ENCODE measurements at places on chromosomes 12 and 14.

- DNase-seq = no peak
Measured at GRCh38 chr14:89926694-89927093, 27.8 kb downstream of the EFCAB11 start.

- DNase-seq = no peak
Measured at GRCh38 chr12:78863482-78864402, 832 bp upstream of the SYT1 start.

GRCh38 chr14:59254911-59255545 lies 66.6 kb downstream of the DAAM1 start:
- no peak for DNase-seq

DNA sequence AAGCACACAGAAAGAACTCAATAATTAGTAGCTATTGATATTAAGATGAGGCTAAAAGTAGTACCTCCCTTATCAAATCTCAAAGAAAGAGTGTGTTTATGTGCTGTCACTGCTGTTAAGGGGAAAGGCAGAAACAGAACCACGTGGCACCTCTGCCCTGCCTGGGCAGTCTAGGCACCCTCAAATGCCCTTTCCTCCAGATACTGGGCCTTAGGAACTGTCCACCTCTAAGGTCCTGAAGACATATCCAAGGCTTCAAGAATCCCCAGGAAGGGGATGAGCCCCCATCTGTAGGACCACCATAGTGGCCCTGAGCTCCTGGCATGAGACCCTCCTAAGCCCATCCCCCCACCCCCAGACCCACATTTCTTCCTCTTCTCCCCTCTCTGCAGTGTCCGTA lies 29.1 kb downstream of the NGB start:
- DNase-seq = no peak

DNA sequence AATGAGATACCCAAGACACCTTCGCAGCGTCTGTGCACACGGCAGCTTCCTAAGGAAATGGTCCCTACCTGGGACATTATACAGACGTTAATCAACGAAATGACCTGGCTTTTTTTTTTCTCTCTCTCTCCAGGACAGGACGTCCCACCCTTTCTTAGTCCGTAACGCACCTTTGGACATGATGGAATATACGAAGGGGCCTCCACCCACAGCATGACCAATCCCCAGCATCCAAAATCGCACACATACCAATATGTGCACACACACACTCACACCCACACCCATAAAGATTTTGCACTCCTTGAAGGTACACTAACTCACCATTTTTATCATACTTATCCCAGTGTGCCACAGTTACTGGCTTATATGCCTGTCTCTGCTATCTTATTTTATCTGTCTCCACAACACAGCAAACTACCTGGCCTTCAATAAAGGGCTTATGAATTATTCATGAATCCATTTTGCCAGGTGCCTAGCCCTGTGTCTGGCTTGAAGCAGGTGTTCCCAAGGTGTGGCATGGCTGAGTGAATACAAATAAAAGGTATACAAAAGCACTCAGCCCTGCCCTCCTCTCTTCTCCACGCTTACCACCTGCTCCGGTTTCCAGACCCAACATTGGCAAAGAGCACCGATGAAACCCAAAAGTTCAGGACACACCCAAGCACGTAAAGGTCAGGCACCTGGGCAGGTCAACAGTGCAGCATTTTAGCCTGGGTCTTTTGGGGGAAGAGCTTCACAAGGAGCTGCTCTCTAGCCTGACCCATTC lies 2.2 kb downstream of the SCNN1A start:
- no peak for DNase-seq

DNA sequence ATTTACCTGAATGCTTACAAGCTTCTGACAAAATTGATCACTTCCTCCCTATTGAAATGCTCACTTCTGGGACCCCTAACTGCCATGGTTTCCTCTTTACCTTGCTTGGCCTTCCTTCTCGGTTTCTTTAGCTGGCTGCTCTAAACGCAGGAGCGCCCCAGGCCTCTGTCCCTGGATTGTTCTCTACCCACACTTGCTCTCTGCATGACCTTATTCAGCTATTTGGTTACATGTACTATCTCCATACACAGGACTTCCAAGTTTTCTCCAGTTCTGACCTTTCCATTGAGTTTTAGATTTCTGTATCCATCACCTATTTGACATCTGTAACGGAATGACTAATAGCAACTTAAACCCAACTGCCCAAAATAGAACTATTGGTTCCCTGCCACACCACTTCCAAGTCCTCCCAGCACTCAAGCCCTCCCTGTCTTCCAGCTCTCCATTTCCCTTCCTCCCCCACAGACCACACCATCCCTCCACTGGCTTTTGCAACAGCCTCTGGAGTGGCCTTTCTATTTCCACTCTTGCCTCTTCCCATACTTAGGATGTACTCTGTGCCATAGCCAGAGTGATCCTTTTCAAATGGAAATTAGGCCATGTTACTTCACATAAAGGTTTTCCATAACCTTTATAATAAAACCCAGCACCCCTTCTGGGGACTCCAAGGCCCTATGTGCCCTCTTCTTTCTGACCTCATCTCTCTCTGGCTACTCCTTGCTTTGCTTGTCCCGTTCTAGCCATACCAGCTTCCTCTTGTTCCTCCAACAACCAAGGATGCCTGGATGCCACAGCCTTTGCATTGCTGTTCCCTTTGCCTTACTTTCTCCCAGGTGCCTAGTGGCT lies 202.2 kb downstream of the AEBP2 start:
- DNase-seq = no peak

- no peak for DNase-seq
Measured at GRCh38 chr12:9699269-9699897, 29.9 kb downstream of the CLEC2D start.

GRCh38 chr12:42612231-42612613 lies 22.7 kb upstream of the PRICKLE1 start:
- DNase-seq = no peak

GRCh38 chr12:4252601-4253000 lies 21.0 kb upstream of the CCND2 start:
- no peak for DNase-seq

GRCh38 chr12:125528281-125528680 lies 463.0 kb downstream of the AACS start:
- DNase-seq = no peak

DNA sequence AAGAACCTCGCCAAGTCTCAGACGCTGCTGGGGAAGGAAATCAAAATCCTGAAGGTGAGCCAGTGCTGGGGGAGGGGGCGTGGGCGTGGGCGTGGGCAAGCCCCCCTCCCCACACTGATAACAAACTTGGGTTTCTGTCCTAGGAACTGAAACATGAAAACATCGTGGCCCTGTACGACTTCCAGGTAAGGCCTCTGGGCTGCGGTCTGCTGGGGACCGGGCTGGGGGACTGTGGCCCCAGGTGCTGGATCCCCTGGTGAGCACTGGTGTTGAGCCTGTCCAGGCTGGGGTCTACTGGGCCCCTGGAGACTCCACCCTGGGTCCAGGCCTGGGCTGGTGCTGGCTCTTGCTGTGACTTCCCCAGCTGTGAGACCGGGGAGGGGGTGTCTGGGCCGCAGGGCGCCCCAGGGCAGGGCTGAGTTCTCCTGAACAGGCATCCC lies 1.2 kb downstream of the ULK1 start:
- DNase-seq = no peak

Measured in AG04450 (cell line).